DMS79 treated with DMSO at 0.1 percent for 48 hours (cell line): ENCODE measurements at places on chromosomes 3 and 15.

- no peak for DNase-seq
Measured at GRCh38 chr3:30600572-30600971, 5.8 kb upstream of the TGFBR2 start.

DNA sequence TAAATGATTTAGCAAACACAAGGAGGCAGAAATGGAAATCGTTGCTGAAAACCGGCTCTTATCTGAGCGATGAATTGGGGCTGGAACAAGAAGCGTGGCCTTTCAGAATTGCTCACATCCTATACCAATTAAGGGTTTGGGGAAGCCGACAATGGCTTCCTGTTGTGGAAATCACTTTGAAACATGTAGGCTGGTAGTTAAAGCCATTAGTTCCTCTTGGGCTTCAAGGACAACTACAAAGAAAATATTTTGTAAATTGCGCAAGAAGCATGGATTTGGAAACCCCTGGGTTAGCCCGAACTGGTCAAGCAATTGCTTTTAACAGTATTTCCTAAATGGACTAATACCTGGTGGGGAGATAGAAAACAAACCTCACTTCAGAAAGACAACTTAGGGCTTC is 182.4 kb downstream of the ADAMTS9 start:
- DNase-seq, result no peak

DNA sequence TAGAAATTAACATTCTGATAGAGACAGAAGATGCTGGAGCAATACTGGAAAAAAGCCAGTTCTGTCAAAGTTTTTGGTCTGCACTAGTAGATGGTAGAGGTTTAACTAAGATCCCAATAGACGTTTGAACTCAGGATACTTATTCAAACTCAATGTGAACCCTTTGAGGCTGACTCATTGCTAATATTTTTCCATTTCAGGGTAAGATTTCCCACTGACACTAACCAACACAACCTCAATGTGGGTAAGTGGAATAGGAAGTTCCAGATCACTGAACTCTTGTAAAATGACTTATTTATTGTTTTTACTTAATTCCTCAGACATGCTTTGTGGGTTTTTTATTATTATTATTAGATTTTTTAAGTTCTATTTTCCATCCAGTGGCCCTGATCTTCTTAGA is 1024.8 kb downstream of the EPHA3 start:
- DNase-seq, result no peak

DNA sequence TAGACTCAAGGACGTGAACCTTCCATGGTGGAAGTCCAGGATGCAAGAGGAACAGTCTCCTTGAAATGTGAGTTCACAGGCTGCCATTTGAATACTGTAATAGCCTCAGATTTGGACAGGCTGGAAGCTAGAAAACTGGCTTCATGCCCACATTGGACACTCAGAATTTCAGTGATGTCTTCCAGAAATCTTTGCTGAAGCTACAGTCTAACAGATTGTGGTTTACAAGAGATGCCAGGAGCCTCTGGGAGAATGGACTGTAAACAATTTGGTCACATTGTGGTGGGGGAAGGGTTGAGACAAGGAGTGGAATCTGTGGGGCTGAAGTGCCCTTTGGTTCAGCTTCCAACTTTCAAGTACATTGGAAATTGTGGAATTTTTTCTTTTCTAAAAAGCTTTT is 252.0 kb upstream of the PROK2 start:
- DNase-seq, result no peak

DNA sequence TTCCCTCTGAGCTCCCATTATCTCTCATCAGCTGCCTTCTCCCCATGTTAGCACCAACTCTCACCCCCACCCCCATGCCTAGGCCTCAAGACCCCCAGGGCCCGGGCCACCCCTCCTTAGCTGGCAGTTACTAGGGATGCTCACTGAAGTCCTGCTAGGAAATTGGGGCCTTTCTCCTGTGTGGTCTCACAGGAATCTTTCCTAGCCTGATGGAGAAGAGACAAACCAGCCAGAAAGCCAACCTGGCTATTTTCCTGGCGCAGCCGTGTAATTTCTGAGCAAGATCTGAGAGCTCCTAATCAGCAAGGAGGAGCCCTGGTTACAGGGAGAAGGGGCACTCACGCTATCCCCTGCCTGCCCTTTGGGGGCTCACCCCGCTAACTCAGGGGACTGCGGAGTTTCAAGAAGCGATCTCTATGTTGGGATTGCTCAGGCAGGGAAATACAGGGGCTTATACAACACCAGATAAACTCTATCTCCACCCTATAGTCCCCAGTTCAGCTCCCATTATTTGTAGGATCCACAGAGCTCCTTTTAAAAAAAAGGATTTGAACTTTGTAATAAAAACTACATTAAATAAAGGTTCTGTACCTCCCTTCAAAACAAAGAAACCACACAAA is 25.2 kb downstream of the NR2F2 start:
- no peak for DNase-seq

- no peak for DNase-seq
Measured at GRCh38 chr3:196706327-196706726, 5.7 kb downstream of the CEP19 start.

- DNase-seq, result no peak
Measured at GRCh38 chr3:56370991-56371775, 97.1 kb downstream of the ERC2 start.

- DNase-seq, result no peak
Measured at GRCh38 chr3:179750720-179751328, 98.0 kb downstream of the USP13 start.

- no peak for DNase-seq
Measured at GRCh38 chr3:170999737-171000242, 26.7 kb downstream of the SLC2A2 start.
